ENCODE measurements at places on chromosomes 2 and 18.

DNA sequence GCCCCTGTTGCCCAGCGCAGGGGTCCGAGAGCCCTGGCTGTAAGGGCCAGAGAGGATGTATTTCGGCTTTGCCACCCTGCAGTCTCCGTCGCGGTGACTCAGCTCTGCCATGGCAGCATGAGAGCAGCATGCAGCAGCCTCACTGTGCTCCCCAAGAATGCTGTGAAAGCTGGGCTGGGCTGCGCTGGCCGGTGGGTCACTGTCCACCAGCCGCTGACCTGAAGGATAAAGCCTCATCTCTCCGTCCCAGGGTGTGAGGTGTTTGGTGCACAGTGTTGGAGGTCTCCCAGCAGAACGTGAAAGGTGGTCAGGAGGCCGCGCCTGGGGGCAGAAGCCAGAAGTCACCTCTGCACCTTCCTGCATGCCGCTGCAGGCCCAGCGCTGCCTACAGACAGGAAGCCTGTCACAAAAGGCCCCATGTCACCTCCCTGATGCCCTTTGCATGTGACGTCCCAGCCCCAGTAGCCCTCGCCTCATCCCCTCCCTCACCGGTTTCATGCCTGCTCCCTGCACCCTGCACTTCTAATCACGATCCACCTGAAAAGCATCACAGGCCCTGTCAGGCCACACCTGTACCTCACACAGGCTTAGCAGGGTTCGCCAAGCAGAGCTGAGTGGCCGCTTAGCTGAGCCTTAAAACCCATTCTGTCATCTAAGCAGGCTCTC, 342.1 kb downstream of the EIPR1 start:
- no peak for DNase-seq

GRCh38 chr2:198753101-198753500, 704.6 kb downstream of the SATB2 start:
- no peak for DNase-seq

- DNase-seq, result no peak
Observed at GRCh38 chr2:164220265-164220664, 401.0 kb downstream of the GRB14 start.

- DNase-seq, result no peak
Observed at GRCh38 chr2:158205215-158205614, 103.5 kb downstream of the UPP2 start.

DNA sequence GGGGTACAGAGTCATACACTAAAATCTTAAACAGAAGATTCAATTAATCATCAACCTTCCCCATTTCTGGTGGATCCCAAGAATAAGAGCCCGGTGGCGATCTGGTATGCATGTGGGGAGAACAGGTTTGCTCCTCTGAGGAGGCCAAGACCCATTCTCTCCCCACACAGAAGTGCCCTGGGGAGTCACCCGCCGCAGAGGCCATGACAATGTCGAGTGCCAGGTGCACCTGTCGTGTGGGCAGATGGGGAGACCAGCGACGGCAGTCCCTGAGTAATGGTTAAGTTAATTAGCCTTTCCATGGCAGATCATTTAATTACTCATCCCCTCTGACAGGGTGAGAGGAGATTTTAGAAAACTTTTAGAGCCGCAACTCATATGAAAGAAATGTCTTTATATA, 345.0 kb downstream of the NCKAP5 start:
- DNase-seq, result peak; percentile 36

DNA sequence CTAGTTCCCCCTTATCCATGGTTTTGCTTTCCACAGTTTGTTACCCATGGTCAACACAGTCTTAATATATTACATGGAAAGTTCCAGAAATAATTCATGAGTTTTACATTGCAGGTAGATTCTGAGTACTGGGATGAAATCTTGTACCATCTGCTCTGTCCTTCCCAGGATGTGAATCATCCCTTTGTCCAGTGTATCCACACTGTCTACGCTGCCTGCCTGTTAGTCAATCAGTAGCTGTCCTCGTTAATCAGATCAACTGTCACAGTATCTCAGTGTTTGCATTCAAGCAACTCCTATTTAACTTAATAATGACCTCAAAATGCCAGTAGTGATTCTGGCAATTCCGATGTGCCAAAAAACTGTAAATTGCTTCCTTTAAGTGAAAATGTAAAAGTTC, 76.3 kb downstream of the DYNC1I2 start:
- no peak for DNase-seq

GRCh38 chr2:238143239-238143951, 4.9 kb downstream of the KLHL30 start:
- no peak for DNase-seq

- no peak for DNase-seq
Observed at GRCh38 chr2:1677821-1678165, 66.5 kb downstream of the PXDN start.

- no peak for DNase-seq
Observed at GRCh38 chr2:71347517-71347916, 15.9 kb downstream of the ZNF638 start.

DNA sequence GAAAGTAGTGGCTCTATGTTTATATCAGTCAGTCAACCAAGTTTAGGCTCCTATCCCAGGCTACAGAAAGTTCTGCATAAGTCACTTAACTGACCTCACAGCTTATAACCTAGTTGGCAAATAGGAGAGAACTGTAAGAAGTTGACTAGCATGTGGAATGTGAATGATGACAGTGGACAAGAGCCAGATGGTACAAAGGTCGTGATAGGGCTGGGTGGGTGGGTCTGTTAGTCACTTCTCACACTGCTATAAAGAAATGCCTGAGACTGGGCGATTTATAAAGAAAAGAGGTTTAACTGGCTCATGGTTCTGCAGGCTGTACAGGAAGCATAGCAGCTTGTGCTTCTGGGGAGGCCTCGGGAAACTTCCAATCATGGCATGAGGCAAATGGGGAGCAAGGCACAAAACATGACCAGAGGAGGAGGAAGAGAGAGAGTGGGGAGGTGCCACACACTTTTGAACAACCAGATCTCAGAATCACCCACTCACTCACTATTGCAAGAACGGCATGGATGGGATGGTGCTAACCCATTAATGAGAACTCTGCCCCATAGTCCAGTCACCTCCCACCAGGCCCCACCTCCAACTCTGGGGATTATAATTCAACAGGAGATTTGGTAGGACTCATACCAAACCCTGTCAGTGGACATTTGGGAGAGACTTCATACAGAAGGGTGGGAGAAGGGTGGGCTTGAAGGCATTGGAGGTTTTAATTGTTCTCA, 68.8 kb downstream of the LTBP1 start:
- no peak for DNase-seq

- DNase-seq, result no peak
Observed at GRCh38 chr2:167925758-167926157, 321.6 kb downstream of the STK39 start.

- no peak for DNase-seq
Observed at GRCh38 chr2:40512256-40512655, 60.4 kb upstream of the SLC8A1 start.

DNA sequence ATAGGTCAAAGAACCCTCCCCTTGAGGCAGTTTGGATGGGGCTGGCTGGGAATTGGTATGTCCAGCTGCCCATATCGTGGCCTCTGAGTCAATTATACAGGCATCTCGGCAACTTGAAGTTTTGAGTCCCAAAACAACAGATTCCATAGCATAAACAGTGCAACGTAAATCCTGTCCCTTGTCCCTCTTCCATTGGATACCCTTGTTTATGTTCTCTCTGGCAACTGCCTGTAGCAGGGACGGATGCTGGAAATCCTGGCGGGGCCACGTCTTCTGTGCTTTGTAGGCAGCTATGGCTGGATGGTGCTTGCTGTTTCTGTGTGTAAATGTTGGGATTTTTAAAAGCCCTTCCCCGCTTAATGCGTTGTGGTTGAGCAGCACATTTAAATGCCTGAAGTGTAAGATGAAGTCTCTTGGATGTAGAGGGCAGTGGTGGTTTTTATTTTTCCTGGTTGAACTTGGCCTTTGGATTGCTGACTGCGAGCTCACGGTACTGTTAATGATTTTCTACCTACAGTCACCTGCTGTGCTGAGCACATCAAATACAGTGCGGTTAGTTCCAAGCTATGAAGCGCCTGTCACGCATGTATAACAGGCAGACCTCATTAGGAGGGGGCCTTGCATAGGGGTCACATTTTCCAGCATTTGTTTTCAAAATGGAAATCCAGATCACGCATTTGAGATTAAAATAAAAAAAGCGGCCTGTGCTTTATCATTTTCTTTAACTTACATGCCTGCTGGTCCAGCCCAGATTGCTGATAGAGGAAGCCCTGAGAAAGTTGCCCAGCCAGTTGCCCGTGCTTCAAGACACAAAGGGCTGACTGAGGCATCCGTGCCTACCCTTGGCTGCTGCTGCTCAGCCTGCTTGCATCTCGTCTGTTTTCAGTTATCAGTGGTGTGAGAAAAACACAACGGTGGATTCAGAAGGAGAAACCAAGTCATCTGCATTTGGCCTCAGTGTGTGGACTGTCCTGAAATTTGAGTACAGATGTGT, 84.7 kb downstream of the NEDD4L start:
- no peak for DNase-seq

DNA sequence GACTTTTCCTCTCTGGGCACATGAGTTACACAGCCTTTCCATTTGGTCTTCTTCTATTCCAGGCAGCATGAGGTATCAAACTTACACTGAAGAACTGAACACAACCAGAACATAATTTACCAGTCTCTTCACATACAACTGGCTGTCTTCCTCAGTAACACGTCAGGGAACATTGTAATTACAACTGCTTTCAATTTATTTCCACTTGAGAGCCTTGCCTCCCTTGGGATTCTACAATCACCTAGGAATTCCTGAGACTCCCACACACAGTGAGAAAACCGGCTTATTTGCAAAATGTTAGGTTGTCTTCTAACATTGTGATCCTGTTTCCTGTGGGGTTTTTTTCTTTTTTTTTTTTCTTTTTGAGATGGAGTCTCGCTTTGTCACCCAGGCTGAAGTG, 149.9 kb downstream of the TMX3 start:
- DNase-seq, result no peak

GRCh38 chr2:74573747-74574562, 19.4 kb downstream of the DOK1 start:
- DNase-seq, result no peak

GRCh38 chr2:19669559-19669958, 232.2 kb downstream of the TTC32 start:
- no peak for DNase-seq

DNA sequence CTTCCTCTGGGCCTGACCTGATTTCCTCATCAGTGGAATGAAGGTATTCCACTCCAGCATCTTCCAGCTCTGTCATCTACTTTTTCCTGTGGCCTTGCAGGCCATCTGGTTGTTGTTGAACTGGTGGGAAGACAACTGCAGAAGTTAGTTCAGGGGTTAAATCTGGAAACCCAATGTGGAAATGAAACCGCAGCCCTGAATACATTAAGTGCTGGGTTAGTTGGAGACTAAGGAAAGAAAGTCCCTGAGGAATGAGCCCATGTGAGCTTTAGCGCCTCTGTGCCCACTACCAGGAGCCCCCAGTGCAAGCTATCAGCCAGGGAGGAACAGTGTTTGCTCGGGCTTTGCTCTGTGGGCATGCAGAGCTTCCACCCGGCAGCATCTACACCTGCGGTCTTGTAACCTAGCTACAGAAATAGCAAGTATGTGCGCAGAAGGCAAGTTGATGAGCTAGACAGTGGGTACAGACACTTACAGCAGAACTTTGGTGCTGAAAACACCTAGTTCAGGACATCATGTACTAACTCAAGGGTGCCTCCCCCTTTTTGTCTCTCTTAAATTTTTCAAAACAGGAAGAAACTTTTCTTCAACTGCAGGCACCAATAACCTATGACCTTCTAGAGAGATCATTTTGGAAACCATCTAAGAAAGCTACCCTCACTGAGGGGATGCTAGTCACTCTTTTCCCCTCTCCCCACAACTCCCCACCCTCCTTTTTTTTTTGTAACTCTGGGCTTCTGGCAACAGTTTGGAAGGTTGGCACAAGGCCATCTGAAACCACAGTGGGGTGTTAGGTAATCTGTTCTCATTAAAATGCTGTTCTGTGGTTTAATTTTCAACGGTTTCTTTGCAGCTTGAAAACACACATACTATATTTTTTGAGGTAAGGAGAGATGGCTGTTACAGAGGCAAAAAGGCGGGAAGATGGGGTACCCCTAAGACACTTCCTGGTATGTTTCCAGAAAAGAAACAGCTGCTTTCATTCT, 18.3 kb upstream of the CXCR4 start:
- DNase-seq, result no peak

DNA sequence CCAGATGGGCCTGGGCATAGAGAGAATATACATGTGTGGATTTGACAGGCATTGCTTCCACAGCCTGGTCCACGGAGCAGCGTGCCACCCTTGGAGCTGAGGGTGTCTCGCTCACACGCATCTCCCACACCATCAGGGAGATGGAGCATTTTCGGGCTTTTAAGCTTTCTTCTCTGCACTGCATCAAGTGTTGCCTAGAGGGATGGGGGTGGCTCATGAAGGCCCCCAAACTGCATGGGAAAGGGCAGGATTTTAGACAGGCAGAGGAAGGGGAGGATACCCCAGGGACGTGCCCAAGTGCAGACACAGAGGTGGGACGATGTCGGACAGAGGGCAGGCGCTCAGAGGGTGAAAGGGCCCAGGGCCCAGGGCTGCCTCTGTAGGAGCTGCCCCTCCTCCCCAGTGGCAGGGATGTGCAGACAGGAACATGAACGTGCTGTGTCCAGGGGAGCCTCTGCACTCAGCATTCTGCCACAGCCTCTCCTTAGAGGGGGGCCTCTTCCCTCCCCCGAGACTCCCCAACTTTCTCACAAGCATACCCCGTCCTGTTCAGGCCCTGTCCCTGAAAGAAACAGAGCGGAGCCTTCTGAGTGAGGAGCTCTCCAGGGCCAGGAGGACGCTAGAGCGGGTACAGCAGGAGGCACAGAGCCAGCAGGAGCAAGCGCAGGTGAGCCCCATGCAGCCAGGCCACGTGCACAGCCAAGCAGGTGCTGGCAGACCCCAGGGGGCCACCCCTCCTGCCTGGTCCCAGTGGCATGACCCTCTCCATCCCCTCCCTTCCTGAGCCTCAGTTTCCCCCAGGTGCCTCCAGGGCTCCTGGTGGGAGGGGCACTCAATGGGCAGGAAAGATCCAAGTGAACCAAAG, 42.9 kb upstream of the SNED1 start:
- DNase-seq, result no peak

- no peak for DNase-seq
Observed at GRCh38 chr2:140506606-140507005, 1624.2 kb downstream of the LRP1B start.

DNA sequence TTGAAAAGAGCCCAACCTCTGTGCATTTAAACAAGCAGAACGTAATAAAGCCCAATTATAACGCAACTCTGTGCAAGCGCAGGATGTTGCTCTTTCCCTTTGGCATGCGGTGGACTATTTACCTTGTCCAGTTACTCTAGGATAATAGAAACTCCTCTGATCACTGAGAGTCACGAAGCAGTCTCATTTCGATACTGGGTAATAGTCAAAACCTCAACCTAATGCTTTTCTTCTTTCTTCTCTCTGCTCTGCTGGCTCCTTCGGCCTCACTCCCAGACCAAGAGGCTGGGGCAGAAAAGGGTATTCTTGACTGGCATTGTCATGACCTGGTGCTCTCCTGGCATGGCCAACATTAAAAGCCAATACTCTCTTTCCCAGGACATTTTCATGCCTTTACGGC, 89.7 kb upstream of the GCFC2 start:
- DNase-seq, result no peak
